ENCODE measurements at places on chromosomes 1 and 21.
A peak's percentile ranks its signal among the peaks of the same experiment; 100 is the strongest.

DNA sequence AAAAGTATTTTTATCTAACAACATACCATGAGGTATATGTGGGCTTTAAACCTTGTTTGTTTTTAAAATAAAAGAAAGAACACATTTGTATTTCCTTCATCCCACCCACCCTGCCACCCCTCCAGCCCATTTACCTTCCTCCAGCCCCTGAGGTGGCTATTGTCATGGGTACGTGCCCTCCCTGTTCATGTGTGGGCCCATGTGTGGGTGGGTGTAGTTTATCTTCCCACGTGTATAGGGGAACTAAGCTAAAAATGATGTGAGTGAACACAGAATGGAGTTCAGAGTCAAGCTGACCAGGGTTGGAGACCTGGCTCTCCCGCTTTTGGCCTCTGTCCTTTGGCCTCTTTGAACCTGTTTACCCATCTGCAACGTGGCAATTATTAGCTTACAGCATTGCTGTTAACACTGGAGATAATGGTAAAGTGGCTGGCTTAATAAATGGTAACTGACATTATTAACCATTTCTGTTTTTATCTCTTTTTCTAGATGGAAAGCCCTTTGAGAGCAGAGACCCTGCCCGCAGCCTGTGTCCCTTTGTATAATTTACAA, 78.1 kb upstream of the WDR26 start:
- no peak for DNase-seq

DNA sequence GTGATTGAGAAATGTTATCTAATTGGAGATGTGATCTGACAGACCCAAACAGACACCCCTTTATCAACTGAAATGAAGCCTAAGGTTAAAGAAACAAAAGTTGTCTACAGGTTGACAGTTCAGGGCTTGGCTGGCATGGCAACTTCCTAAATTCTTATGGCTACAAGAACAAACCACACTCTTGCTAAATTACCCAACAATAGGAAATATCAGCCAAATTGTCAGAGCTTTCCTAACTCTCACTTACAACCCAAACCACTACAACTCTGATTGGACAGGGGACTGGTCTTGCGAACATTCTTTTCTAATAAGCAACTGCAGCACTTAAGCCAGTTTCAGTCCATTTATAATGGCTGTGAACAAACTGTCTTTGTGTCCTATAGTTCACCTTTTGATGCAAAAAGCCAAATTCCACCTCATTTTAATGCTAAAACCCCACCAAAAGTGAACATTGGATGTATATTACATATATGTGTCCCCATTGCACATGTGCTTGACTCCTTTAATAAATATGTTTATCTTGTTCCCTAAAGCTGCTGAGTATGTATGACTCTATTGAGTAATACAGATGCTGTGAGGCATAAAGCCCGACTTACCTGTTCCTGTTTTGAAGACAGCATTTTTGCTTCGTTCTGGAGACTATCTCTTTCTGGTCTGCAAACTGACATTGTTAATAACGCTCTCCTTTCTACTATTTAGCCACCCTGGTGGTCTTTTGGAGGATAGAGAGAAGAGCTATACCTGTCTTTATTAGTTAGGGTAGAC, 101.3 kb upstream of the HMCN1 start:
- no peak for DNase-seq

DNA sequence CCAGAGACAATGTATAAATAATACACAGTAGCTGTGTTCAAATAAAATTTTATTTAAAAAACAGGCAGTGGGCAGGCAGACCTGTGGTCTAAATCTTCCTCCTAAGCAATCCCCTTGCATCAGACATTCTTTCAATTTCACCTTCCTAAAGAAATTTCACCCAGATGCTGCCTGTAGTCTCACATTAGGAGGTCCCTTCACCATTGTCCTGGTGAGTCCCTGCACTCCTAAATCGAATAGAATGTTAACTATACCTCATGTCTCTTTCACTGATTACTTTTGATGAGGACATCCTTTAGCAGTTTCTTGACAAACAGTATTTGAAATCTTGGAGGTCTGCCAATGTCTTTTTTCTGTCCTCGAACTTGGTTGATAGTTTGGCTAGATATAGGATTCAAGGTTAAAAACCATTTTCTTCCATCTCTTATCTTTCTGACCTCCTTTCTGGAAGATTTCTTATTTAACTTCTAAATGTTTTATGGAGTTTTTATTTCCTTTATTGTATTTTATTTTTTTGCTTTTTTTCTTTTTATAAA, 77.5 kb downstream of the LPGAT1 start:
- DNase-seq: no peak

DNA sequence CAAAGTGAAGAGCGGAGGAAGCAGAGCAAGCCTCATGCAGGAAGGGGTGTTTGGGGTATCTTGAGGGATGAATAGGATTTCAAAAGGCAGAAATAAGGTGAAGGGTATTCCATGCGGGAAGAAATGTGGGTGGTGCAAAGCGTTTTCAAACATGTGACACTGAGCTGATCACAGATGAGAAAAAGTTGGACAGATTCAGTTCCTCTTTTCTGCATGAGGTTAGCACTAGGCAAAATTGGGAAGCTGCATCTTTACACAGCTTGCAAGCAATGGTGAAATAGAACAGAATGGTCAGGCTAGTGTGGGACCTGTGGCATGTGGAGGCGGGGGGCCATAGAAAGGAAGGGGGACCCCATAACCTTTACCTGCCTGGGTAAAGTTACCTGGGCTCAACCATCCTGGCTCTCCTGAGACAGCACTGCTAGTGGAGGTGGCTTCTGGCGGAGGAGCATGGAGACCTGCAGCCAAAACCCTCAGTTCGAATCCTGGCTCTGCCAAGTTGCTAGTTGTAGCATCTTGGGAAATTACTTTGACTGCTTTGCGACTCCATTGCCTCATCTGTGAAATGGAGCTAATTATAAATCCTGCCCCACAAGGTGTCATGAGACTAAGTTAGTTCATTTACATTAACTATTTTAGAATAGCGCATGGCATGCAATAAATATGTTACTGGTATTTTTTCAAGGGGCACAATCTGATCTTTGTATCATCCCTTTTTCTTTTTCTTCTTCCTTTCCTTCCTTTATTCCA, 16.4 kb downstream of the KCNA10 start:
- no peak for DNase-seq

DNA sequence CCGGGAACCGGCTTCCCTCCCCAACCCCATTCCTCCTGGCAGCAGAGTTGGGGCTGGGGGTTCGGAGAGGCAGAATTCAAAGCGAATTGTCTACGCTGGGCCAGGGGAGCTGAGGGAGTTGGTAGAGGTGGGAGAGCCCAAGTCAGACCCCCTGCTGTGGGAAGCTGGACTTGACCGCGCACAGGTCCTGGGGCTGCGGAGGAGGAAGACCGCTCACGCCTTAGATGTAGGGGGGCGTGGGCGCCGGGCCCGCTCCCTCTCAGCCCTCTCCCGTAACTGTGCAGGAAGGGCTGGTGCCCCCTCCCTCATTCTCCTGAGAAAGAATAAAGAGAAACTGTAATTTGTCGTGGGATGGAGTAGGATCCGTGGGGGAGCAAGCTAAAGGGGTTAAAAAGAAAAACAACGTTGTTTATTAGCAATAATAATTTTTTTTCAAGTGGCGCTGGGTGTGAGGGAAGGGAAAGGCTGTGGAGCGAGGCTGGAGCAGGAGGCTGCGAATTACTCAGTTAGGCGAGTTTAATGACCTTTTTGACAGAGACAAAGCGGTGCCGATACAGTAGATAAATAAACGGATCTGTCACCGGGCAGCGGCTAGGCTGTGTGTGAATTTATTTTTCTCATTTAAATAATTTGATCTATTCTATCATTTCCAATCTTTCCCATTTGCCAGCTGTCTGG, 838 bp upstream of the GRIK3 start:
- no peak for DNase-seq

GRCh38 chr1:165435801-165436200, 9.1 kb downstream of the RXRG start:
- DNase-seq: no peak

GRCh38 chr1:186236921-186237320, 138.1 kb downstream of the TPR start:
- no peak for DNase-seq

GRCh38 chr1:53416269-53416813, 42.9 kb upstream of the DMRTB1 start:
- no peak for DNase-seq

GRCh38 chr1:21823206-21823979, 11.3 kb downstream of the LDLRAD2 start:
- no peak for DNase-seq

DNA sequence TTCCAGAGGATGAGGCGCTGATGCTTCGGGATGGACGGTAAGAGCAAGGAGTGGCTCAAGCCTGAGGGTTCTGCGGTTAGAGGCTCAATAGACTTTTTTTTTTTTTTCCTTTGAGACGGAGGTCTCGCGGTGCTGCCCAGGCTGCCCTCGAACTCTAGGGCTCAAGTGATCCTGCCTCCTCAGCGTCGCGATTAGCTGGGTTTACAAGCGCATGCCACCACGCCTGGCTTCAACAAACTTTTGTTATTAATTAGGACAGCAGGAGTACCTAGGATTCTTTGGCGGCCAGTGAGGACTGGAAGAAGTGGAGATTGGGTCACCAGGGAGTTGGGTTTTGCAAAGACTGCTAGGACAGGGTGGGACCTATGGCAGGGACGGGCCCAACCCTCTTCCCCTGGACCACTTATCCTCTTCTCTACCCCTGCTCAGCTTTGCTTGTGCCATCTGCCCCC, 587 bp downstream of the SCNM1 start:
- no peak for DNase-seq

DNA sequence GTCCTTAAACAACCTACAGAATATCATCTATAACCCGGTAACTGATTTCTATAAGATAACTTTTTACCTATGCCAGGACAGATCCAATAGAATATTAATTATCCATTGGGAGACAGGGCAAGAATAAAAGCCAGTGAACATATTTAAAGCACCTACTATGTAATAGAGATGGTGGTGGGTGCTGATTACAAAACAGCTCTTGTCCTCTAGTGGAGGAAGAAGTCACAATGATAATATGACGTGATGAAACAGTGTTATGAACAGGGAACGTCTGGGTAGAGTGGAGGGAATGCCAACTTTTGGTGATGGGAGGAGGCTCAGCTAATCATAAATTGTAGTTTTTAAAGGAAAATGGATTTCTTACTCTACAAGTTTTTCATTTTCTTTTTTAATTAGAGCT, 2.3 kb downstream of the LGALS8 start:
- DNase-seq: no peak

DNA sequence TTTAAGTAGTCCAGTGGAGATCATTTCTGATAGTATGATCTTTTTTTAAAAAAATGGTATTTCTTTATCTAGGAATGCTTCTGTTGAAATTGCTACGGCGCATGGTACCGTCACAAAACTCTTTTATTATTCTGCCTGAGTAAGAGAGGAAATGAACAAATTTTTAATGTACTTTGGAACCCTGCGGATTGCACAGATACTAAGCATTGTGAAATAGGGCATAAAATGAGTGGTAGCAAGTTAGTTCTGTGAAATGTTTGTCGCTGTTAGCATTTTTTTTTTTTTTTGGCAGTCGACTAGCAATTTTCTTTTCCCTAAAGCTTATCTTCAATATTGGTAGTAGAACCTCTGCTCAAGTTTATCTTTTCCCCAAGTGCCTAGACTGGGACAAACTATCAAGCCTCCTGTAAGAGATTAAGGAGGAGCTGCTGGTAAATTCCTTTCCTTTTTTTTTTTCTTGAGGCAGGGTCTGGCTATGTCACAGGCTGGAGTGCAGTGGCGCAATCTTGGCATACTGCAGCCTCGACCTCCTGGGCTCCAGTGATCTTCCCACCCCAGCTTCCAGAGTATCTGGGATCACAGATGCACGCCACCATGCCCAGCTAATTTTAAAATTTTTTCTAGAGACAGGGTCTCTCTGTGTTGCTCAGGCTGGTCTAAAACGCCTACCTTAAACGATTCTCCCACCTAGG, 2.2 kb downstream of the ITSN1 start:
- DNase-seq: no peak

DNA sequence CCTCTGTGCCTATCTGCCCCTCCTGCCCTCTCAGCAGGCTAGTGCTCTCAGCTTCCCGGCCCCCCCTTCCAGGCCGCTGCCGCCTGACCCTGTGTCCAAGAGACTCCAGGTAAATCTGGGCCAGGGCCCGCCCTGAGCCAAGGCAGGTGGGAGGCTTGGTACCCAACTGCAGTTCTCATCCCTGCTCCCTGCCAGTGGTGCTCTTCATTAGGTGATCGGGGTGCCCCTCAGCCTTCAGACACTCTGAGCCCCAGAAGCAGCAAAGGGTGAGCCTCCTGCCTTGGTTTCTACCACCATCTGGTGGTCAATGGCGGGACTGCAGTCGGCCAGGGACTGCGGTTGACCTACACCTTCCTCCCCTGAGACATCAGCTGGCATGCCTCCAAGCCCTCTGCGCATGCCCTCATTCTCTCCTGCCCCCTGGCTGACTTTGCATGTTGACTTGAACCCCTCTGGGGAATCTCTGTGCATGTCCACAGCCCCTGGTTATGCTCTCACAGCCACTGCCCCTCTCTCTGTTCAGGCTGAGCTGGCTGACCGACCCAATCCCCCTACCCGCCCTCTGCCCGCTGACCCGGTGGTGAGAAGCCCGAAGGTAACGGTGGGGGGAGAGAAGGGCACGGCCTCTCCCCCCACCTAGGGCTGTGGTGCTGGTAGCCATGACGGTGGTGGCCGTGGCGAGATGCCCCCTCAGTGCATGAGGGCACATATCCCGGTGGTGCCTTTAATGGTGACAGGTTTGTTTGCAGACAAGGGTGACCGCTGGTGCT, 2.0 kb upstream of the EFNA4 start:
- DNase-seq: peak; percentile 95
